ENCODE measurements at places on chromosomes 12 and 14.

DNA sequence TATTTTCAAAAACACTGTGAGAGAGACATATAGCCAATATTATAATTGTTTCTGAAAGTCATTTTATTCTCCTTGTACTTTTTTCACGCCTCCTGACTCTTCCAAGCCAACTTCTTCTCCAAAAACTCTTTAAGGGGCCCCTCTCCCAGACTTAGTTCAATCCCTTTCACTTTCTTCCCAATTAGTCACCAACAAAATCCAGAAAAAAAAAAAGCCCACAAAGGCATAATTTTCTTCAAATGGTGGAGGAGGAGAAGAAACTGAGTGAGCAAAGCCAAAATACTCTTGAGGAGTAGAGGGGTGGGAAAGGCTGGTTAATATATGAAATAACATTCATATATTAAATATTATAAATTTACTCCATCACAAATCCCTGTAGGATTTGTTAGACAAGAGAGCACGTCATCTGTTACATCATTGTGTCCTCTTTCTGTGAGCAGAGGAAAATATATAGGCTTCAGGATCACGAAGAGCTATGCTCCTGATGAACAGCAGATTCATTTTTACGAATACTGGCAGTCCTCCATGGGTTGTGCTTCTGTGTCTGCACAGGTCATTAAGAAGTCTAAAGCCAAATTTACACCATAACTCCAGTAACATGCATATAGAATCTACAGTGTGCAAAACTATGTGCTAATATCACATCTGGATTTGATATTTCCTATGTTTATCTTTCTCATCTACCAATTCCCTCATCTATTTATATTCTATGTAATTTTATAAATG is 25.9 kb upstream of the NID2 start:
- DNase-seq: no peak

DNA sequence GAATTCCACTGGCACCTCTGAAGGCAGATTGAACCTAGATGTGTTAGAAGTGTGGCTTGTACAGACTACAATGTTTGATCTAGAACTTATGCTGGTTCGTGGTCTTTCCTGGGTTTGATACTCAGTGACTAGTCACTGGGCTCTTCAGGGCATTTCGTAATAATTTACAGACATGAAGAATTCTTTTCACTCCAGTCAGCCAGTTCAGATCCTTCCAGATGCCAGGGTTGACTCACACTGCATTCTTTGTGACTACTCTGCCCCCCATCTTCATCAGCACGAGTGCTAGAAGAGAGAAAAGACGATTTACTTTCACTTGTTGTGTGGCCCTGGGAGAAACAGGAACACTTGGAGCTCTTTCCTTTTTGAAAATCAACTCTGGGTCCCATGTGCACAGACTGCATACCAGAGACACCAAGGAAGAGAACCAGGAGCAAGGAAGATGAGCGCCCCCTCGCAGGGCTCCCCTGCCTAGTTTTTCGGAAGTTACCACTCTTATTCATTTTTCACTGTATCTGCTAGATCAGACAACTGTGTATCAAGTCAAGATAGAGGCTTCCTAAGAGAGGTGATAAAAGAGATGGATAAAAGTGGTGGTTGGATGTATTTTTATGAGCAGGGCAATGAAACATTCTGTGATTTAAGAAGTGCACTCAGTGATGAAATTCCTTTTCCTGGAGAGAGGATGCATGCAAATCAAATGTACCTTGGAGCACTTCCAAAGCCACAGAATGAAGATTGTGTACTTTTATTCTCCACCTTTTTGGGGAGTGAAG is 33.5 kb upstream of the EVL start:
- DNase-seq: no peak

DNA sequence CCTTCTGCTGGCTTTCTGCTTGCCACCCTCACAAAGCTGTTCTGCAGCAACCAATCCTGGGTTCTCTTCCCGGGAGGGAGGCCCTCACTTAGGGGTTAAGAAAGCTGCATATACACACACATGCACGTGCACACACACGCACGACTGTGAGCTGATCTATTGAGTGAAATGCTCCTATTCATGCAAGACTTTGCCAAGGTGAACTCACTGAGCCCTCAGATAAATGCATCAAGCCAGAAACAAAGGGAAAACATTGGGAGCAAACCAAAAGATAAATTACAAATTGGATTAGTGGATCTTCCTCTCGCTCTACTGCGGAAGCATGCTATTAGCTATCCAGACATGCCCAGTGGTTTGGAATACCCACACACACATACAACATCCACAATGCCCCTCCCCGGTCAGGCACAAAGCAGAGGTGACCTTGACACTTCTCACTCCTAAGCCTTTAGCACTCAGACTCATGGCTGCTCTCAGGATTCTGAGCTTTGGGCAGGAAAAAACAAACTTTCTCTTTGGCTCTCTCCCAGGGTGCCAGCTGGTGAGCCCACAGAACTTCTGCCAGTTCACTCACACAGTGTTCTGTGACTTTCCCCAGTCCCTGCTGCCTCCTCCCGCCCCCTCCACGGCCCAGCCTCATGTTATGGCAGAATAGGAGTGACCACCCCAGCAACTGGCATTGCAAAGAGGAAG is 320.0 kb downstream of the DPF3 start:
- DNase-seq: no peak

DNA sequence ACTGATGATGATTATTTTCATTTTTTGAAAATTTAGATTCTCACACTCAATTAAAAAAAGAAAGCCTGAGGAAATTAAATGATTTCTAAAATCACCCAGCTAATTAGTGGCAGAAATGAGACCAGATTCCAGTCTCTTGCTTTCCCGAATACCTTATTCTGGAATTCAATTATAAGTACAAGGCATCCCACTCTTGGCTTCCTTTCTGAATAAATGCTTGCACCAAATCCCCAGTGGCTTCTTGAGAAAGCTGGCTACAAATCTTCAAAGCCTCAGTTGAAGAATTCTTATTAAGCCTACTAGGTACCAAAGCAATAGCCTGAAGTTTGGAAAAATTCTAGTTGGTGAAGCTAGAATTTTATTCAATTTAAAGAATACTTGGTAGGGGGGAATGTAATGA is 476.6 kb downstream of the DIO2 start:
- no peak for DNase-seq

DNA sequence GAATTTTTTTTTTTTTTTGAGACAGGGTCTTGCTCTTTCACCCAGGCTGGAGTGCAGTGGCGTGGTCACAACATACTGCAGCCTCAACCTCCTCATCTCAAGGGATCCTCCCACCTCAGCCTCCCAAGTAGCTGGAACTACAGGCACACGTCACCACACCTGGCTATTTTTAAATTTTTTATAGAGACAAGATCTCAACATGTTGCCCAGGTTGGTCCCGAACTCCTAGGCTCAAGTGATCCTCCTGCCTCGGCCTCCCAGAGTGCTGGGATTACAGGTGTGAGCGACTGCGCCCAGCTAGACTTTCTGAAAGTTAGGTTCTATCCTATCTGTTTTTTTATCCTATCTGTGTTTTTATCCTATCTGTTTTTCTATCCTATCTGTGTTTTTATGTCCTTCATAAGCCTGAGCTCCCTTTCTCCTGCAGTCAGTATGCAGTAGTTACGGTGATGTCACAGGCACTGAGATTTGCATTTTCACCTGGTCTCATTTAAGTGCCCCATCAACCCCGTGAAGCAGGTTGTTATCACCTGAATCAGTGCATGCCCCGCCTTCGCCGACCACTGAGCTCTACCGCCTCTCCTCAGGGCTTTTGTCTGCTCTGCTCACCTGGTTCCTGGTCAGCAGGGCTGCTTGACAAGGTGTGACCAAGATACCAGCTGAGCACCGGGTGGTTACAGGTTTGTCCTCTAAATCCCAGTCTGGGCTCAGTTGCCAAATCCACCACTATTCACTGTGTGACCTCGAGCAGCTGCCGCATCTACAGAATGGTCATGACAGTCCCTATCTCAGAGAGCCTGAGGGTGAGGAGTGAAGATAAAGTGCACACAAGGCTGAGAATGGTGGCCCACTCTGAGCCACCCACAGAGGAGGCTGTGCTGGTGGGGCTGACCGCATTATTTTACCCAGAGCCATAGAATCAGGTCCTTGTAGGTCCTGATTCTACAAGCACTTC is 33.1 kb downstream of the SYNDIG1L start:
- DNase-seq: no peak

GRCh38 chr12:119942386-119942785 is 46.6 kb upstream of the BICDL1 start:
- DNase-seq: no peak

GRCh38 chr12:113582521-113583218 is 111.0 kb upstream of the LHX5 start:
- DNase-seq: no peak

GRCh38 chr12:118188690-118189371 is 52.9 kb downstream of the PEBP1 start:
- no peak for DNase-seq

DNA sequence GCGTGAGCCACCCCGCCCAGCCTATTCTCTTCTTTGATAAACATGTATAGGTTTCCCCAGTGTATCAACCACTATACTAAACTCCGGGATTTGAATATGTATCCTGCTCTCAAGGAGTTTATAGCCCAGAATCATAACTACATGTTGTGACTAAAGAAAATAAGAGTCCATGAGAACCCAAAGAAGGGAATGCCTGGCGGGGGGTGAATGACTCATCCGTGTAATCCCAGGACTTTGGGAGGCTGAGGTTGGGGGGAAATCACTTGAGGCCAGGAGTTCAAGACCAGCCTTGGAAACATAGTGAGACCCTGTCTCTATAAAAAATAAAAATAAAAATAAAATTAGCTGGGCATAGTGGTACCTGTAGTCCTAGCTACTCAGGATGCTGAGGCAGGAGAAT is 57.2 kb downstream of the SIX6 start:
- DNase-seq: no peak

DNA sequence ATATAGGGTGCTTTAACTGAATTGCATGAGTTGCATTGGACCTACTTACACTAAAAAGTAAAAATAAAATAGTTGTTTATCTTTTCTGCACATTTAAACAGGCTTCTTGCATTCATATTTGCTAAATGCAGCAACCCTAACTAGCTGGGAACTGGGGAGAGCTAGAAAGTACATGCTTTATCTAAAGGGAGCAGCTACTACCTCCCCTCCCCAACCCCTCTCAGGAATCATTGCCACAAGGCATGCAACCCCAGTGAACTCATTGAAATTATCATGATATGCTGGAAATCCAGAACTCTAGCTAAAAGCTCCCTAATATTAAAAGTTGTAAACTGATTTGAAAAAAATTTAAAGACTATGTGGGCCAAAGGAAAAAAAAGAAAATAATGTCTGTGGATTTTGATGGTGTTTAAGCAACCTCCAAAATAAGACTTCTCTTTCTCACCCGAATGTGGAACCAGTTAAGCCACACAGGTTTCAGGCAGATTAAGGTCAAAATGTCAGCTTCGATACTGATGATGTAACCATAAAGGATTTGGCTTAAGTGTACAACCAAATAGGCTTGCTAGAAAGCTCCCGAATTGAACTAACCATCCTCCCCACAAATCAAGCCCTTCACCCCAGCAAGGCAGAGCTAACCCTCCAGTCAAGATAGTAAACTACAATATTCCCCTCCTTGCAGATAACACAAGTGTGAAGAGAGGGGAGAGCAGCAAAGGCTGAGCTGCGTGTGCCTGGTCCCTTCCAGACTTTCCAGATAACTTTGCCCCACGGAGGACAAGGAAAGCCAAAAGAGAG is 13.8 kb upstream of the POC1B start:
- DNase-seq: no peak

DNA sequence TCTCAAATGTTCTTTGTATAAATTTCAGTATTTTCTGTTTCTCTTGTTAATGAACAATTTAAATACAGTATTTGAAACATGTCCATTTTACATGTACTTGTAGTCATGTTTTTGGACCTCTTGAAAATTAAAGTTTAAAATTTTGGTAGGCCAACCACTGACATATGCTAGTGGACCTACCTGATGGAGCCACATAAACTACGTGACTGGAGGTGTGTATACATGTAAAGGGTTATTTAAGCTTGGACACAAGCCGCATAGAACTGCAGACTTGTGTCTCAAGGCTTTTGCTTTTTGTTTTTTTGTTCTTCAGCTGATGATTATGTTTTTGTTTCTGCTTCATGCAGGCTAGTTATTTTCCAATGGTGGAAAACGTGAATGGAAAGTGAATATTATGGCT is 568.5 kb upstream of the MDGA2 start:
- DNase-seq: no peak

DNA sequence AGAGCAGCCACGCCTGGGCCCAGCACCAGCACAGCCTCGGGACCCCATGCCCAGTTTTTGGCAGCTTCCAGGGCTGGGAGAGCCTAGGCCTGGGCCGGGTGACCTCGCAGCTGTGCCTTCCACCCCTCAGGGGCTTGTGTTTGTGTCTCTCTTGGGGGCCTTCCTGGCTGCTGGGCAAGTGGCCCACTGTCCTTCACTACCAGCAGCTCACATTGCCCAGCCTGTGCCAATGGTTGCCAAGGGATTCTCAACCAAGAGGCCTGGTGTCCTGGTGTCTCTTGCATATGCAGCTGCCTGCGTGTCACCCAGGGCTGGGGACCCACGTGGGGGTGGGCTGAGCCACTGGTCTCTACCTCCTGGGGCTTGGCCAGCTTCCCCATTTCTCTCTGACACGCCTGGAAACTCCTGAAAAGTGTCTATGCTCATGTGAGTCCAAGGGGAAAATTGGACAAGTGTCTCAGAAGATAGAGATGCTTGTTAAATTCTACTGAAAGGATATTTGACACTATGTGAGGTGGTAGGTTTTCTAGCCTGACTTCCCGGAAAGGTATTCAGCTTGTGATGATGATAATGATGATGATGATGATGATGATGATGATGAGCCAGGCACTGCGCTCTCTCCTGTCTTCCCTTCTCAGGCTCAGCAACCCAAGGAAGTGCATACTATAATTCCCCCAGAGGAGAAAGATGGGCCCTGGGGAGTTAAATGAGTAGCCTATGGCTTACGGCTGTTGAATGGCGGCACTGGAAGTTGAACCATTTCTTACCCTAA is 48.8 kb upstream of the ESRRB start:
- DNase-seq: no peak

- no peak for DNase-seq
These were observed 367.3 kb downstream of the ALG10 start for GRCh38 chr12:34389378-34390170.

Data from activated gamma-delta T cell (primary cell).